ENCODE measurements at places on chromosomes 1 and 21. TPM values are rescaled to one million over a fixed set of nuclear protein-coding genes. Genes with fewer than 3 reads are reported as not detected.

Gene NT5C1A
- total RNA-seq = not detected

Gene RIMS3
- total RNA-seq = 3.6 TPM

Gene FRRS1
- total RNA-seq = 8.5 TPM

Gene KRTAP21-2
- not detected for total RNA-seq

Gene DISP3
- total RNA-seq = not detected

Gene PROK1
- total RNA-seq = not detected

Gene SPRR2E
- not detected for total RNA-seq

Gene SEMA4A
- total RNA-seq = 6.6 TPM

Gene SETD4
- 13.3 TPM for total RNA-seq

Gene WDTC1
- 21.2 TPM for total RNA-seq

Gene ACTL8
- total RNA-seq = not detected

Gene RNU1-1
- under 0.01 TPM for total RNA-seq

Gene DCDC2B
- total RNA-seq = not detected

Gene FCAMR
- not detected for total RNA-seq

Gene SH2D1B
- not detected for total RNA-seq
